Daoy (cell line): ENCODE measurements at places on chromosomes 2 and 18.

- no peak for DNase-seq
Measured at GRCh38 chr18:10241579-10241978, 212.9 kb upstream of the APCDD1 start.

- no peak for DNase-seq
Measured at GRCh38 chr2:159650574-159650973, 34.2 kb upstream of the BAZ2B start.

DNA sequence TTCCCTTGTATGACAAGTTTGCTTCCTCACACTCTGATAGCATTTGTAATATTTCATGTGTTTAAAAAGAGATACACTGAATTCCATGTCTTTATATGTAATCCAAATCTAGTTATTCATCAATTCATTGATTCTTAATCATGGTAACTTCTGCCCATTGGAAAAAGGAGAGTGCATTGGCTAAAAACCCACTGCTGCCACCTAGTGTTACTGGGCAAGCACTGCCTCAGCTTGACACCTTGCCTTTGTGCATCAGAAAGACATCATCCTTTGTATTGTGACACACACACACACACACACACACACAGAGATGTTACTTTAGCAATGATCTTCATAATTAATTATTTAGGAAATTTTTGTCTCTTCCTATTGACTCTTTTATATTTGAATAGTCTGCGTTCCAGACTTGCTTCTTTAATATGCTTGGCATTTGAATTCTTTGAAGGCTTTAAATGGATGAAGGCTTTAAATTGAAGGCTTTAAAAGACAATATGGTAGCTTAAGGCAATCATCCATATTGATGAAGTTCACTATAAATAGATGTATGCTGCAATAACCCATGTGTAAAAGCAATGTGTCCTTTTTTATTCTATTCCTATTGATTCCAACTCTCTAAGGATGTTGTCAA, 414.2 kb upstream of the CHST9 start:
- peak; percentile 28 for DNase-seq

DNA sequence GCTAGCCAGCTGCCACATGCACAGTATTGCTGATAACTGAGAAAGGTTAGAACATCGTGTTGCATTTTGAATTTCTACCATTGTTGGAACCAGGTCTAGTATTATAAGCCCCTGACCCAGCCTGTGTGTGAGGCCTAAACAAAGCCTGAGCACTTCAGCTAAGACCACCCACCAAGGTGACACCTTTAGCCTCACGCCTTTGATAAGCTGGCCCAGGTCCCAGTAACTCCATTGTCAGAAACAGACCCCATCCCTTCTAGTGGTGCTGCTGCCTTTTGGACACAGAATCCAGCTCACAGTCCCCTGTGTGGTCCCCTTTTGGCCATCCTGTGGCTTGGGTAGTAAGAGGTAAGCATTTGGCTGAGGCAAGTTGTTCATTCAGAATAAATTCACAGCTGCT, 1.6 kb downstream of the ELMOD3 start:
- DNase-seq, result no peak

DNA sequence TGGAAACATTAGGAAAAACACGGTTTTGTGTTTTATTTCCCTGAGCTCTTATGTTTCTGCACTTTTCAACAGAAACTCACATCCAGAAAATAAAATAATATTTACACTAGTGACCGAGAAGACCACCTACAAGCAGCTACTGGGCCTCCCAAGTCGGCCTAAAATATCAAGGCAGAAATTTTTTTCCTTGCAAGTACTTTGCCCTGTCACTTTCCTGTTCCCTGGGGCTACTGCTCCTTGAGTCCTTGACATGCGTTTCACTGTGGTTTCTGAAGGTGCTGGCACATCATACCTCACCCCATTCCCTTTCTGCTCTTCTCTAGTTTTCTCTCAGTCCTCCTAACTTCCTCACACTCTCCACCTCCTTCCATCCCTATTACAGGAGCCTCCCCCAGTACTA, 279.1 kb downstream of the AGPS start:
- no peak for DNase-seq

- DNase-seq, result no peak
Measured at GRCh38 chr2:191867507-191867847, 20.6 kb upstream of the CAVIN2 start.

GRCh38 chr2:41784496-41784895, 263.3 kb upstream of the PKDCC start:
- no peak for DNase-seq

DNA sequence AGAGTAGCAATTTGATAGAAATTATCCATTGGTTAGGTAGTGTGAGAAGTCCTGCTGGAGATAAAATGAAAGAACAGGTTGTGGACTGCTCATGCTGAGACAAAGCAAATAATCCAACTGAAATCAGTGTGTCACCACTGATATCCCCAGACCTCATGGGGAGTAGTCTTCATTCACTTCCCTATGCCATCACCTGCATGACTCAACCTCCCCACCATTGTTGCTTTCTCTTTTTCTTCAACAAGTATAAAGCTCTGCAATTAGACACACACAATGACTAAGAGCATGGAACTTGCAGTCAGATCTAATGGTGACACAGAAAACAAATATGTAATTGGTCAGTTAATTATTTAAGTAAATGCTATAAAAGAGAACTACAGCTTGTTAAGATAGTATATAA, 475.3 kb downstream of the RIT2 start:
- DNase-seq, result no peak

DNA sequence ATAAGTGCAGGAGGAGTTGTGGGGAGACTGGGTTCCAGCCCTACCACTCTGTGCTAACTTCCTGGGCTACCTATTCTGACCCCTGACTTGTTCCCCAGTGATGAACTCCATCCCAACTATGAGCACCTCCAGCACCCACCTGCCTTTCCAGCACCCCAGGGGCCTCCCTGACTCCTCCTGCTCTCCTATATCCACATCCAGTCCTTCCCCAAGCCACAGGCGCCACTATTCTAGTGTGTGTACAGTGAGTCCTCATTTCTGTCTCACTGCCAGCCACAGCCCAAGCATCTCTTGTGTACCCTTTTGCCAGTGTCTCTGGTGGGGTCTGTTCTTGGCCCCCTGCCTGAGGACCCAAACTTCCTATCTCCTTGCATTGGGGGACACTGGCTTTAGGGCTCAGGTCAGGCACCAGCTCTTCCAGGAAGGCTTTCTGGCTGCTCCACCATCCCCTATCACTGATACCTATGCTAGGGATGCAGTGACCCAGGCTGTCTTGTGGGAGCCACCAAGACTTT, 145.2 kb downstream of the INHBB start:
- no peak for DNase-seq

DNA sequence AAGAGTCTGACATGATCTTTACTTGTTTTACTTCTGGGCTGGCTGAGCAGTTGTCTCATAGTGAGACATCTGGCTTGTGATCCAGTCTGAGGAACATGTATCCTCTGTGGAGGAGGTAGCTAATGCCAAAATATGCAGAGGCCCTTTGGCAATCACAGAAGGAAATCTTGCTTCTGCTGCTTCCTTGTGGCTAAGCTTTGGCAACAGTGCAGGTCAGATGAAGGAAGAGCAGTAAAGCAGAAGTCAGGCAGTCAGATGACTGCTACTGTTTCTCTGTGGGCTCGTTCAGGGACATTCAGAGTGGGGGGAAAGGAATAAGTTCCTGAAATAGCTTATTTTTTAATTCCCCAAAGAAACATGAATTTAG, 22.3 kb downstream of the DOK1 start:
- DNase-seq, result no peak

- no peak for DNase-seq
Measured at GRCh38 chr18:61803393-61803792, 89.4 kb downstream of the RNF152 start.

- DNase-seq, result peak; percentile 40
Measured at GRCh38 chr18:23136326-23137096, 1.2 kb downstream of the CABLES1 start.

GRCh38 chr2:182818501-182818900, 47.9 kb downstream of the FRZB start:
- DNase-seq, result no peak

- no peak for DNase-seq
Measured at GRCh38 chr18:77081390-77081778, 51.2 kb downstream of the MBP start.

DNA sequence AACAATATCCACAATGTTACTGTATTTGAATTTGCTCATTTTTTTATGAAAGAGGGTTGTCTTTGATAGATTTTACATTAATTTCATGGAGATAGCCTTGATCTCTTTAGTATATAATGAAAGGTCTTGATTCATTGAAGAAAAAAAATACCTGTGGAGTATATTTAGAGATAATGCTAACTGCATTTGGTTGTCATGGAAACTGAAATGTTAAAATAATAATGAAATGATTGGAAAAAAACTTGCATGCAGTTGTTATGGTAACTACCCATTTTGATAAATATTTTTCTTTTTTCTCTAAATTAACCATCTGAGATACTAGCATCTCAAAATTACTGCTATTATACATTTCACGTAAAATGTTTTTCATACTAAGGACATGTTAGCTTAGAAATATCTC, 712.7 kb upstream of the FAM98A start:
- DNase-seq, result no peak

DNA sequence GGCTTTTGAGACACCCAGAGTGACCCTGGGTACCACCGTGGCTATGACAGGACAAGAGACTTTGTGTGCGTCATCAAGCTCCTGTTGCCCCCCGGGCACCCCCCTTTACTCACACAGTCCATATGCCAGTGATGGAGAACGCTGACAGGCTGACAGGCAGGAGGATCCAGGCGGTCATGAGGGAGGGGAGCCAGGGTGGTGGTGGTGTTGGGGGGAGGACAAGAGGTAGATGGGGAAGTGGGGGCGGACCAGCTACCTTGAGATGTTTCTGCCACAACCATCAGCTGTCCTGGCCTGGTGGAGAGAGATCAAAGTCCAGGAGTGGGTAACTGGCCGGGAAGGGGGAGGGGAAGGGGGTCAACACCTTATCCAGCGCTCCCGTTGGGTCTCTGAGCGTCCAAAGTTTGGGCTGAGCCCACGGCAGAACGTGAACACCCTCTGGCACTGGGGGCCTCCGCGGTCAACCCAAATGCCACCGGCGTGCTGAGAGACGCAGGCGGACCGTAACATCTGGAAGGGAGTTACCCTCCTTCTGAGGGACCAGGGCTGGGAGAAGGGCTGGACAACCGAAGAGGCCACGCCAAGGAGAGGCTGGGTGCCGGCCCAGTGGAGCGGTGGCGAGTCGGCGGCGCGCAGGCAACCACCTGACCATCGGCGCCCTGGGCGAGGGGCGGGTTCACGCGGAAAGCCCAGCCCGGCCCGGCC, 575 bp downstream of the TMEM150A start:
- DNase-seq, result peak; percentile 39

GRCh38 chr2:69060938-69061501, 48.0 kb downstream of the ANTXR1 start:
- DNase-seq, result no peak

DNA sequence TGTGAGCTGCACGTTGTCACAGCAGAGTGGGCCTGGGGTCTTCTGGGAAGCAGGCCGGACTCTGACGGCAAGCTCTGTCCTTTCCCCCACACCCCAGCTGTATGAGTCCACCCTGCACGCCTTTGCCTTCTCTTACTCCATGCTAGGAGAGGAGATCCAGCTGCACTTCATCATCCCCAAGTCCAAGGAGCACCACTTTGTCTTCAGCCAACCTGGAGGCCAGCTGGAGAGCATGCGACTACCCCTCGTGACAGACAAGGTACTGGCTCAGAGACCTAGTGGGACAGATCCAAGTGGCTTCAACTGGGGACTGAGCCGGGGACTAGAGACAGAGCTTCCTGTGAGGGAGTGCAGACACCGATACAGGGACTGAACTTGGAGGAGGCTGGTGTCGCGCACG, 40.1 kb downstream of the NTSR2 start:
- no peak for DNase-seq

DNA sequence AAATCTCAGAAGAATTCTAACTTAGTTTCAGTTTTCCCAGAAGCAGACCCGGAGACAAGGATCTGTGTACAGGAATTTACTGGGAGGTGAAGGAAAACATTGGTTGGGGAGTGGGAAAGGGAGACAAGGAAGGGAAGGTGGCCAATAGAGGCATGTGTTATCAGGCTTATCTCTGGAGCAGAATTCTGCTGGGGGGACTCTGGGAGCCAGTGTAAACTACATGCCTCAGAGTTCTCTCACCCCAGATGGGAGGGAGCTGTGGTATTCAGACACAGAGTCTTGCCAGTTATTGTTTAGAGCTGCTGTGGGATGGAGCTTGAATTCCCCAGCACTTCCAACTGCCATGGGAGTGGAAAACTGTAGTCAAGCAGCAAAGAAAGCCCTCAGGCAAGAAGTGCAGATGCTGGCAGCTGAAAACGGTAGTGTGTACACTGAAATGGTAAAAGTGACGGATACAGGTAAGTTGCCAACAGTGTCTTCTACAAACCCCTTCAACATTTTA, 19.0 kb downstream of the DNPEP start:
- DNase-seq, result peak; percentile 76

DNA sequence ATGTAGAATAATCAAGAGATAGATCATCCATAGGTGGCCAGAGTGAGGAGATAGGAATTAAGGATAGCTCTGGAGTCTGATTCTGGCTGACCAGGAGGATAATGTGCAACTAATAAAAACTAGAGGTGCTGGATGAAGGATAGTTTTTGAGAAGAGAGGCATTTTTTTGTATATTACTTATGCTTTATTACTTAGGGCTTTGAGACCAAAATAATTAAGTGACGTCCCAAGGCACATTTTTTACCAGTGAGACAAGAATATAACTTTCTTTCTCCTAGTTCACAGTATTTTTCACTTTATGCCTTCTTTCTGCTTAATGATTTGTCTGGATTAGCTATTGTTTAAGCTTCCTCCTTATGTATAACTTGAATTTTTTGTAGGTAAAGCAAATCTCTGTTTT, 756.6 kb downstream of the TSN start:
- DNase-seq, result no peak
